ENCODE measurements at places on chromosomes 2 and 18.

- DNase-seq, result no peak
These were observed 99.8 kb downstream of the DIS3L2 start for GRCh38 chr2:232061265-232061664.

GRCh38 chr18:34600158-34600557, 109.9 kb upstream of the DTNA start:
- DNase-seq, result no peak

- no peak for DNase-seq
These were observed 387.5 kb downstream of the ADCYAP1 start for GRCh38 chr18:1292167-1292566.

GRCh38 chr2:6510532-6510931, 355.2 kb downstream of the CMPK2 start:
- DNase-seq, result no peak

DNA sequence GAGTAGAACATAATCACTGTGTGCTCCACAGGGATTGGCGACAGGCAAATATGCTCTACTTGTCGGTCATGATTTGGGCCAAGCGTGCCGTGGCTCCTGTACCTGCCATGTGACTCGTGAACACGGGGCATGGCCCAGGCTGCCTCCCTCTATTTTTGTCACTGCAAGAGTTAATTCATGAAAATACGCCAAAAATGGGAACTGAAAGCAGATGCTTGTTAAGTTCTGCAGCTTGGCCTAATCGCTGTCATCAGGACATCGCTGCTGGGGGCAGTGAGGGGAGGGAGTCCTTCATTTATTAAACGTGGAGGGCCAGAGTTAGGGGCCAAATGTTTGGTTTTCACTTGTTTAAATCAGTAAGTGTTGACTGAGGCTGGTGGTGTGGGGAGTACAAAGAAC, 177.8 kb downstream of the BCL2 start:
- DNase-seq, result no peak

GRCh38 chr18:7157760-7158159, 40.2 kb upstream of the LAMA1 start:
- DNase-seq, result no peak

DNA sequence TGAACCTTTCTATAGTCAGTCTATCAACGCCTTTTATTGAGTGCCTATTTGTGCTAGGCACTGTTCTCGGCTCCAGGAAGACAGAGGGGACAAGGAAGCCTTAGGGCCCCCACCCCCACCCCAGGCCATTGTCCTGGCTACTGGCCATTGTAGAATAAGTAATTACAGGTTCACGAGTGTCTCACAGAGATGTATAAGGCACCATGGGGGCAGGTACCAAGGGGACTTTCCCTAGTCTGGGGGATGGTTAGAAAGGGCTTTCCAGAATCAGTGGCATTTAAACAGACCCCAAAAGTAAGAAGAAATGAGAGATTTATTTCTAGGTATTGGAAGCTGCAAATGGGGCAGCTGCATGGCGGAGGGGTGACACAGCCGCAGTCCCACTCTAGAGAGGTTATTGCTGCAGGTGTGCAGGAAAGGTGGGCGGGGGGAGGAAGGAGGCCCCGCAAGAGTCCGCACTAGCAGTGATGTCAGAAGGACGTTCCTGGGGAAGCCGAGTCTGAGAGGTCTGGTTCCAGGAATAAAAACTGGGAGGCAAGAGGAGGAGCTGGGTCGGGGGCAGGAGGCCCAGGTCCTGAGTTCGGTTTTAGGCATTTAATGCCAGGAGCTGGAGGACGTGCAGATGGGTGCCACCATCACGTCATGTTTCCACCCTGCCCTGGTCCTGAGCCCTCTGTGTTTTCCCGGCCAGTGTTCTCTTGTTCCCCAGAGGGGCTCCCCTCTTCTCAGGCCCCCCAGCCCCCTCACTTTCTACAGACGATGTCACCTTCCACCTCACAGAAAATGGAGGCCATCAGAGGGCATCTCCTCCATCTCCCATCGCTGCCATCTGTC, 30.5 kb downstream of the FOSL2 start:
- no peak for DNase-seq

DNA sequence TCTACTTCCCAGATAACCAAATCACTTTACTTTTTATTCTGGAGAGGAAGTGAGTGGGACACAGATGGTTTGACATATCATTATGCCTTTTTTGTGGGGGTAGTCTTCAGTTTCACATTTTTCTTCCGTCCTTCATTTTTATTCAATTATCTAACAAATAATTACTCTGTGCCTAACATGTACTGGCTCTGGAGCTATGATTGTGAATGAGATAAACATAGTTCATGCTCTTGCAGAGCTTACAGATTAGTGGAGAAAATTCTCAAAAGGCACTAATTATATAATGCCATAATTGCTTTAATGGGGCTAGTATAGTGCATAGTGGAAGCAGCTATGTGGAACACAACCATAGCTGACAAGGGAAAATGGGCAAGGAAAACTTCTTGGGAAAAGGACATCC, 303.6 kb upstream of the TFPI start:
- no peak for DNase-seq

GRCh38 chr18:60623331-60623730, 250.8 kb upstream of the MC4R start:
- DNase-seq, result no peak

- DNase-seq, result no peak
These were observed 77.7 kb downstream of the MAP2 start for GRCh38 chr2:209501579-209501978.

DNA sequence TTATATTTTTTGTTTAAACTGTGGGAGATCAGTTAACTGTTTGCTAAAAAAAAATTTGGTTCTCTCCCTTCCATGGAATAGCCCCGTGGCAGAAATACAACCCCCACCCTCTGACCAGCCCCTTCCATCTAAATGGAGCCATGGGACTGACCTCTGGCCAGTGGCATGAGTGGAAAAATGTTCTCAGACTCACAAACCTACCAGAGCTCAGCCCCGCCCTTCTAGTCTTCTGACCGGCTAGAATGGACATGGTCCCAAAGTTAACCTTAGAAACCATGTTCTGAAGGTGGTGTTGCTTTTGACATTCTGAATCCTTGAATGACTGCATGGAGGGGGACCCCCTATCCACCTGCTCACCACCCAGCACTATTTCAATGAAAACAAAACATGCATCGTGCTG, 1.3 kb upstream of the CHRNA1 start:
- DNase-seq, result no peak

GRCh38 chr2:160940271-160940670, 220.0 kb upstream of the TANK start:
- no peak for DNase-seq

DNA sequence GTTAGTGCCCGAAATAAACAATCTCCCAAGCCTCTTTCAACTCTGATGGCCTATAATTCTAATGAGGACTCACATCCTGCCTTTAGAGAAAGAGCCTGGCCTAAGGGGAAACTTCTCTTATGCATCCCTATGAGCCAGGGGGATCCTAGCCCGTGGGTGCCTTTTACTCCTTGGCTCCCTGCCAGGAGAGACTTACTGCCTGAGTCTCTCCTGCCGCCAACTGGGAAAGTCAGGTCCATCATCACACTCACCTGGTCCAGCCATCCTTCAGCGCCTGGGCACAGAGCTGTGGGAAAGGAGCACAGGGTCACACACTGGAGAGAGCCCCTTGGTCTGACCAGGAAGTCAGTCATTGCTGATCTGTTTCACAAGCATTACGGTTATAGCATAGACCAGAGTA, 24.1 kb downstream of the ENOSF1 start:
- no peak for DNase-seq

- DNase-seq, result no peak
These were observed 48.6 kb downstream of the DDX1 start for GRCh38 chr2:15640261-15640711.

DNA sequence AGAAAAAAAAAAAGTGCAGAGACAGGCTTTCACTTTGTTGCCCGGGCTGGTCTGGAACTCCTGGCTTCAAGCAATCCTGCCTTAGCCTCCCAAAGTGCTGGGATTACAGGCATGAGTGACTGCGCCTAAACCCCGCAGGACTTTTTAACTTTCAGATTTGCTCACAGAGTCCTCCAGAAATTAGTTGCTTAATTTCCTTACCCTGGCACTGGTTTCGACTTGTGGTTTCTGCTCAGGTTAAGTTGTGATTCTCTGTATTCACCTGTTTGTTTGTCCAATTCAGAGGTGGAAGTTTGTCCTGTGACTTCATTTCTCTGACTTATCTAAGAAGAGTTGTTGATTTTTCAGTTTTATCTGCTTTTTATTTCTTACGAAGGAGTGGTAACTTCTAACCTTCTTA, 238.1 kb downstream of the TMEM182 start:
- no peak for DNase-seq

DNA sequence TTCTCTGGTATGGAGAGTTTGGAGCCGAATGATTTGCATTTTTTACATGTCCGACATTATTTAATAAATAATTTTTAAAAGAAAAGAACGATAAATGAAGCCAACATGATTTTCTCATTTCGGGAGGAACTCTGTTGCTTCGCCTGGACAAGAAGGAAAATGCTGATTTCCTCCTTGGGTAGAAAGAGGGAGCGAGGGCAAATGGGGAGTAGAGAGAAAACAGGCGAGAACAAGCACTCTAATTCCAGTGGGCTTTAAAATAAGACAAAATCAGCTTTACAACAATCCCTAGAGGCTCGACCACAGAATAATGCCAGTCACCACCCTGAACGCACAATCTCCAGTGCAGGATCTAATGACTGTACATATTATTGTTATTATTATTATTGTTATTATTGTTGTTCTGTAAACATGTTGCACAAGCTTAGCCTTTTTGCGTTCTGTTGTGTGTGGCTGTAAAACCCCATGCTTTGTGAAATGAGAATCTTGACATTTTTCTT, 3.7 kb downstream of the DLX1 start:
- DNase-seq, result no peak

GRCh38 chr18:25033747-25034471, 318.1 kb downstream of the ZNF521 start:
- no peak for DNase-seq

DNA sequence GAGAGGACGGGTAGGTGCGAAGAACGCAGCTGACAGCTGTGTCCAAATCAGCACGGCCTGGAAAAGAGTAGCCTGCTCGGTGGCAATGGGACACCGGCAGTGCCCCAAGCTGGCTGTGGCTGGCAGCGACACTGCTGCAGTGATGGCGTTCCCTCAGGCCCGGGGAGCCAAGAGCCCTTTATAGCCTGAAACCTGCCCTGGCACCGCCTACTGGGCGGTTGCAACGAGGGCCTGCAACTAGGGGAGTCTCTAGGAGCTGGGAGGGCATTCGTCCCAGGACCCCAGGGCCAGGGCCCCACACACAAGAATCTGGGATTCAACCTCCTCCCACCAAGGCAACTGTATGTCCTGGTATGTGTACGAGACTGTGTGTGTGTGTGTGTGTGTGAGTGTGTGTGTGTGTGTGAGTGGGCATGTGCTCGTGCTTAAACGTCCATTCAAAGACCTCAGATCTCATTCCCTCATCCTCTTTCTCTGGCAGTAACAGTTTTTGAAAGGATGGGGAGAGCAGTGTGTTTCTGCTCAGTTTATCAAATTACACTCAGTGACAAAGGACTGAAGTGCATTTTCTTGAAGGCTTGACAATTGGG, 6.8 kb upstream of the CYP26B1 start:
- no peak for DNase-seq

DNA sequence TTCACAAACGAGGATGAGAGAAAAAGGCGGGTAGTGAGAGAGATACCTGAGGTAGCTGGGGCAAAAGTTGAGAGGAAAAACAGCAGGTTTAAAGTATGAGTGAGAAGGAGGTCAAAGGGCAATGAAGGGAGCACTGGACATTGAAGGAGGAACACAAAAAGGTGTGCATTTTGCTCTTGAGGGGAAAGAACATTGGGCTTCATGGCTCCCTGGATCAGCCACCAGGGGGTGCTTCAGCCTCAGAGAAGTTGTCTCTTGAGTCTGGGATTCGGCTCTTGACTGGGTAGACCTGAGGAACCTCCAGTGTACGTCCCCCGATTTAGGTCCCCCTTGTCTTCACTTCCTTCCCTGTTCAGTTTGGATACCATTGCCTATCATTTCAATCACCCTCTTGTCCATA, 128.5 kb downstream of the RAPGEF4 start:
- DNase-seq, result peak; percentile 10

DNA sequence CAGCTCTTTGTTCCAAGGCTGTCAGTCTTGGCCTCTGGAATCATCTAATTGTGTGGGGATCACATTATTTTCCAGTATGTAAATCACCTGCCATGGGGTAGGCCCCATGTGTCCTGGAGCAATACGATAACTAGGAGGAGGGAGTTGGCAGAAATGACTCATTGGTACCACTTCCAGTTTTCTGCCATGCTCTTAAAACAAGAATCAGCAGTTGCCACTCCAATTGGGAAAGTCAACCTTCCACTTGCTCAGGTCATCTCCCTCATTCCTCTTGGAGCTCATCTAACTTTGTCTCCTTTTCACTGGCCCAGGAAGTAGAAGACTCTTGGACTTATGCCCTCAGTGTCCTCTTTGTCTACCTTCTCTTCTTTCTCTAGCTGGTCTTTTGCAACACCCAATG, 487.0 kb downstream of the SLC4A3 start:
- no peak for DNase-seq
